ENCODE measurements at places on chromosomes 4 and X. TPM values are rescaled to one million over a fixed set of nuclear protein-coding genes. Genes with fewer than 3 reads are reported as not detected.

RASGEF1B gene
- polyA plus RNA-seq, result 12.8 TPM

SHISA3 gene
- polyA plus RNA-seq, result 87.7 TPM

RAB41 gene
- 1.0 TPM for polyA plus RNA-seq

SH3RF1 gene
- polyA plus RNA-seq, result 34.9 TPM

SULT1B1 gene
- 1.4 TPM for polyA plus RNA-seq

RIBC1 gene
- polyA plus RNA-seq, result 5.0 TPM

WDR17 gene
- polyA plus RNA-seq, result 6.4 TPM

MTMR8 gene
- polyA plus RNA-seq, result 1.8 TPM

DCLK2 gene
- polyA plus RNA-seq, result 11.1 TPM

NRK gene
- polyA plus RNA-seq, result 16.8 TPM

MGAT4D gene
- polyA plus RNA-seq, result not detected

IL21 gene
- not detected for polyA plus RNA-seq

XG gene
- 0.16 TPM for polyA plus RNA-seq

ARMCX1 gene
- polyA plus RNA-seq, result 47.7 TPM

GABRG1 gene
- 0.11 TPM for polyA plus RNA-seq

DSPP gene
- polyA plus RNA-seq, result 0.03 TPM

FAM149A gene
- 55.7 TPM for polyA plus RNA-seq

GJB1 gene
- 47.1 TPM for polyA plus RNA-seq

RPS6KA6 gene
- polyA plus RNA-seq, result 22.8 TPM

CYTL1 gene
- 8.4 TPM for polyA plus RNA-seq

Data from right renal cortex interstitium (tissue), 3 donors.